ENCODE measurements at places on chromosomes 3 and 15.
A peak's percentile ranks its signal among the peaks of the same experiment; 100 is the strongest.

GRCh38 chr3:156630773-156631093, 43.7 kb upstream of the TIPARP start:
- H3K36me3 ChIP-seq, result no peaks in the 10 kb centered on the region
- no peak overlapping the region for H3K4me3 ChIP-seq
- no peak overlapping the region for H3K27ac ChIP-seq

- no peaks in the 10 kb centered on the region for H3K4me1 ChIP-seq
- no peak overlapping the region for H3K27ac ChIP-seq
- DNase-seq, result no peak
- H3K27me3 ChIP-seq, result no peaks in the 10 kb centered on the region
- no peaks in the 10 kb centered on the region for H3K36me3 ChIP-seq
Measured at GRCh38 chr3:180188512-180189309, 152.0 kb upstream of the PEX5L start.

GRCh38 chr15:31483053-31483985, 156.7 kb downstream of the KLF13 start:
- H3K4me1 ChIP-seq, result peaks cover 49% of the 10 kb centered on the region
- H3K4me3 ChIP-seq, result peak overlapping the region; percentile 57
- H3K27ac ChIP-seq, result peak overlapping the region; percentile 75
- H3K36me3 ChIP-seq, result no peaks in the 10 kb centered on the region
- no peaks in the 10 kb centered on the region for H3K27me3 ChIP-seq
- no peak for DNase-seq

DNA sequence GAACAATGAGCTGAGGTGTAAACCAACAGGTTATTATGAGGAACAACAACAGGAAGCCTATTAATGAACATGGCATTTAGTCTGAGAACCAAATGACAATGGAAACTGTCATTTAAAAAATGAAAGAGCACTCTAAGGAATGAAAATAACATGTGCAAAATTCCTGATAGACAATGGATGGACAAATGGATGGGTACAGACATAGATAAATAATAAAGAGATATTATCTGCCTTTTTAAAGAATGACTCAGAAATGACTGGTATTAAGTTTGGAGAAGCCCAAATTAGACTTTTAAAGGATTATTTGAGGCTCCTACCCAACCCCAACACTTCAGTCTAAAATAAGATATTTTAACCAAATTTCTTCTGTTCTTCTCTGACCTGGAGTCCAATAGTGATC, 650.5 kb upstream of the ZNF385D start:
- no peaks in the 10 kb centered on the region for H3K27me3 ChIP-seq
- H3K4me3 ChIP-seq, result no peak overlapping the region
- no peaks in the 10 kb centered on the region for H3K36me3 ChIP-seq
- H3K27ac ChIP-seq, result no peak overlapping the region
- DNase-seq, result no peak
- H3K4me1 ChIP-seq, result no peaks in the 10 kb centered on the region

DNA sequence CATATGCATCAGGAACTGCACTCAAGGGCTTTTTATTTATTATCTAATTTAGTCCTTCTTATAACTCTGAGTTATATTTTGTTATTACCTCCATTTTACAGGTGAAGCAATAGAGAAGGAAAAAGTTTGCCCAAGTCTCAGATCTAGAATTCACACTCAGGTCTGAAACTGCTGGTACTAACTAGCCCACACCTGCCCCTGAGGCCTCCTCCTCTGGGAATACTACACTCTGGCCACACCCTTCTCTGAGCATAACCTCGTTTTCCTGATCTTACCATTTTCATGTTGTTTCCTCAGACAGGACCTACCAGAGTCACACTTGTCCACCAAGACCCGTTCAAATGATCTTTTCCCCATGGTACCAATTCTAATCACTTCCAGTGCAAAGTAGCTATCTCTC, 94.1 kb upstream of the CHRM5 start:
- DNase-seq, result no peak
- H3K4me3 ChIP-seq, result no peak overlapping the region
- no peaks in the 10 kb centered on the region for H3K36me3 ChIP-seq

DNA sequence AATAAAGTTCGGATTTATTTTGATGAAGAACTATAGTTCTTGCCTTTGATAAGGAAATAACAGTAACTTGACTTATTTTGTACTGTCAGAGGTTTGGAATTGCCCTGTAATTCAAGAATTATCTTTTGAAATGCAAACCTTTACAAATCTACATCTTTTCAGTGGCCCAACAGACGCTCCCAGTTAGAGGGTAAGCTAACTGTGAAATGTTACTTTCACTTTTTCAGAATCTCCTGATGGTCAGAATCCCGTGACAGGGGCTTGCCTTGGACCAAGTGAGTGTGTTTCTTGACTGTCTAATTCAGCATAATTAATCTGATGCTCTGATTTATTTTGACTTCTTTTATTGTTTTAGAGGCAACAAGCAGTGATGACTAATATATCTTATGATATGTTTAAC, 262.5 kb downstream of the PLOD2 start:
- peaks cover 22% of the 10 kb centered on the region for H3K27me3 ChIP-seq
- no peak for DNase-seq
- H3K27ac ChIP-seq, result no peak overlapping the region
- H3K4me3 ChIP-seq, result no peak overlapping the region

DNA sequence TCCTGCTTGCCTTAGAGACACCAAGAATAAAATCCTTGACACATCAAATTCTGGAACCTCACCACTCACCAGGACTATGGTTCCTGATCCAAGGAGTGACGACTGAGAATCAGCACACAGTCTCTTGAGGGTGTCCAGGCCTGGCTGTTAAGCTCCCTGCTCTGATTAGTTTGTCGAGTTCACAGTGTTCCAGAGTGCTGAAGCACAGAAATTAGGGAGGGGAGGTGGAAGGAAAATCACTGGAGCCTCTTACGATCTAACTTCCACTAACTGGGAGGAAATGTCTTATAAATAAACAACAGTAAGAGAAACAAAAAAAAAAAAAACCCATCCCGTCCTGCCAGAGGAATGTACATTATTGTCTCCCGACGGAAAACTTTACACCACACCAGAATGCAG, 330.2 kb downstream of the TIGIT start:
- no peak for DNase-seq
- H3K36me3 ChIP-seq, result no peaks in the 10 kb centered on the region
- no peaks in the 10 kb centered on the region for H3K27me3 ChIP-seq

DNA sequence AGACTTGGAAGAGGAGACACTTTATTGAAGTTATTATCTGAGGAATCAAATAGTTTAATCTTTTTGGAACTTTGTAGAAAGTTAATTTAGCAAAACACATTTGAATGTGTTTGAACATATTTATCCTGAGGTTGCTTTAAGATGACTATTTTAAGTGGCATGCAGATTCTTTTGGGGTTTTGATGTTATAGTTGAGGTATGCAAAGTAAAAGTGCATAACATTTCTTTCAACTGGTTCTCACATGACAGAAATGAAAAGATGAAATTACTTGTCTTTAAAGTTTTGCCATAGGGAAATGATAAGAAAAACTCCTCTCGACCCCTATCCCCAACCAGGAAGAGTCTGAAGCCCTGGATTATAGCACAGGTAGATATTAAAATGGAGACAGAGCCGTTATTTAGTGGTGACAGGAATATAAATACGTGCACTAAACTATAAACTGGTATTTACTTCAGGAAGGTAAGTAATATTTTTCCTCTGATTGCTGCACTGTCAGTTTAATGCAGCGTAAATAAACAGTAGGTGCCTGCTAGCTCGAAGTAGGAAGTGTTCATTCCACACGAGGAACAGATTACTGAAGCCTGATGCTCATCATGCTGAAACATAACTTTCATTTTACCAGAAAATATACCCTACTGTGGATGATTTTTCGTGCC, 15.1 kb upstream of the SATB1 start:
- no peak overlapping the region for H3K27ac ChIP-seq
- no peak for DNase-seq
- H3K4me3 ChIP-seq, result no peak overlapping the region
- peaks cover 16% of the 10 kb centered on the region for H3K4me1 ChIP-seq

DNA sequence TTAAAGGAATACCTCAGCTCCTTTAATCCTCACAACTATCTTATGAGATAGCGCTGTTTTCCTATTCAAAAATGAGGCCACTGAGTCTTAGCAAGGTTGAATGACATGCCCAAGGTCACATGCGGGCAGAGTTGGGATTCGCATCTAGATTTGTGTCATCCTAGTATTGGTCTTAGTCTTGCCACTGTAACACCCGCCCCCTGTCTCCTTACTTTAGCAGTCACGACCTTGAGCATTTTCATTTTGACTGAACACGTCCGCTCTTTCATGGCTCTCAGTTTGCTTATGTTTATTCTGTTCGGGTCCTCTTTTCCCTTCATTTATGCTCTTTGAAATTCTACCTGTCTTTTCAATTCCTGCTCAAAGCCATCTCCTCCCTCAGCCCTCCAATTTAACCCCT, 112.5 kb upstream of the CADPS start:
- no peaks in the 10 kb centered on the region for H3K27me3 ChIP-seq
- H3K36me3 ChIP-seq, result no peaks in the 10 kb centered on the region
- no peaks in the 10 kb centered on the region for H3K4me1 ChIP-seq
- H3K4me3 ChIP-seq, result no peak overlapping the region
- DNase-seq, result no peak
- no peak overlapping the region for H3K27ac ChIP-seq

DNA sequence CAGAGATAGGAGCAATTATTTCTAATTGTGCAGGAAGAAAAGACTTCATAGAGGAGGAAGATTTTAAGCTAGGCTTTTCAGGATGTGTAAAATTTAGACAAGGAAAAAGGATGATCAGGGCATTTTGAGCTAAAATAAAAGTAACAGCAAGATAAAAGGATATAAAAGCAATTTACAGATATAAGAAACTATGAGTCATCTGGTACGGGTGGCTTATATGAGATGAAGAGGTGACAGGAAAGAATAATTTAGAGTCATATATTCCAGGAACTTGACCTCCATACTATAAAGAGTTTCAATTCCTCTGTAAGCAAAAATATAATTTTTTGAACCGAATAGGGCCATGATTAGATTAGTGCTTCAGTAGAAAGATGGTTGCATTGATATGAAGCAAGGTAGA, 273.7 kb downstream of the RBMS3 start:
- no peak for DNase-seq
- no peaks in the 10 kb centered on the region for H3K36me3 ChIP-seq
- H3K4me1 ChIP-seq, result no peaks in the 10 kb centered on the region
- no peaks in the 10 kb centered on the region for H3K27me3 ChIP-seq
- H3K27ac ChIP-seq, result no peak overlapping the region

DNA sequence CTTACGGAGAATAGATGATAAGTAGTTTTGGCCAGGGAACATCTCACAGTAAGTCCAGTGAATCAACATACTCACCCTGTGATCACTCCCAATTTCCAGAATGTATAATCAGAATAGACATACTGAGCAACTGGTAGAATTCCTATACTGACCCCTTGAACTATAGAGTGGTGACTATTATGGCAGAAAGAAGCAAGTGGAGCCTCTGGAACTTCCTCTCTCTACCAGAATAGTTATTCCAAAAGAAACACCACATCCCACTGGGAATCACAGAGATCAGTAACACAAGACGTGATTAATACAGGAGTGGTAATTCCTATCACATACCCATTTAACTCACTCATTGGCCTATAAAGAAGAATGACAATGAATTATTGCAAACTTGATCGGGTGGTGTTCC, 50.1 kb upstream of the TRIM42 start:
- H3K36me3 ChIP-seq, result no peaks in the 10 kb centered on the region
- no peak for DNase-seq
- no peaks in the 10 kb centered on the region for H3K4me1 ChIP-seq
- H3K4me3 ChIP-seq, result no peak overlapping the region
- H3K27me3 ChIP-seq, result no peaks in the 10 kb centered on the region
- no peak overlapping the region for H3K27ac ChIP-seq

DNA sequence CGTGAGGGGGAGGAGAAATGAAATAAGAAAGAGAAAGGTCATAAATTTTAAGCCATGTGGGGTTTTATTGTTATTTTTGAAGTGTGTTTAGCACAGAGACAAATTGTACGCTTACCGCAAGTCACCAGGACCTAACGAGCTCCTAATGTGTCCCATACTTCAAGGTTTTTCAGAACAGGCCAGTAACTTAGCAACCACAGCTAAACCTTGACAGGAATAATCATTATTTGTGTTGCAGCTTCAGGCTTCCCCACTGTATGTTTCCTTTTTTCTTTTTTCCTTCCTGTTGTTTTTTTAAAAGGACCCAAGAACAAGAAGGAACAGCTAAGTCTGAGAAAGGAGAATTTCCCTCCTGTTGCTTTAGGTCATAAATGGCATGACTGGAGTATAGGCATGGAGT, 160.8 kb downstream of the TUSC7 start:
- no peak for DNase-seq
- H3K4me1 ChIP-seq, result no peaks in the 10 kb centered on the region
- no peak overlapping the region for H3K27ac ChIP-seq
- H3K4me3 ChIP-seq, result no peak overlapping the region
- H3K27me3 ChIP-seq, result no peaks in the 10 kb centered on the region

DNA sequence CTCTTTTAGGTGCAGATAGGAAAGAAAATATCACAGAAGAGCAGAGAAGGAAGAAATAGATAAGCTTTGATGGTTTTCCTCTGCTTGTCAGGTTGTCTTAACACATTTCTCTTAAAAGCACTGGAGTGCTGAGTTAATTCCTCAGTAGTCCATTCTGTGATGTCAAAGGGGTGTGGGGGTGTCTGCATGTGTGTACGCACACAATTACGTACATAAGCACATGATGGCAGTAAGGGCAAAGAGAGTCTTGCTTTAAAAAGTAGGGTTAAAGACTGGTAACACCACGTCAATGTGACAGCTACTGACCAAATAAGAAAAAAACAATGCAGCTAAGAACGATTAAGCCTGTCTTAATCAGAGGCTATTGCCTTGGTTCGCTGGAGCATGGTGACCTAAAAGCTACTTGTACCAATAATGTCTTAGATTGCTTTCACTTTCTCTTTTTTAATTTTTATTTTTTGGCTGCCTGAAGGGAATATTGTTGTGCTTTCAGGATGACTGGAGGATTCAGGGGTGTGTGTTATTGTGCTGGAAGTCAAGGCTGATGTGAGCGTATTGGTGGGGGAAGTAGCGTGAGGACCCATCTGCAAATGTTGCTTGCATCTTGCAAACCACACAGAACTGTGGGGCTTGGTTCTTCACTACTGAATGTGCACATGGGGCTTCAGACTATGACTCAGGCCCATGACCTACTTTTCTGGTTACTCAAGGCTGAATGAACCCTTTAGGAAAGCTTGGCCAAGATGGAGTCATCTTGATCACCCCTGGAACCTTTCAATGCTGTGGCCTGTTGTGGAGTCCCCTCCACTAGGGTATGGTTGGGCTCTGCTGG, 417.8 kb upstream of the TPM1 start:
- no peak overlapping the region for H3K4me3 ChIP-seq
- H3K36me3 ChIP-seq, result no peaks in the 10 kb centered on the region
- H3K4me1 ChIP-seq, result no peaks in the 10 kb centered on the region

- no peaks in the 10 kb centered on the region for H3K27me3 ChIP-seq
- H3K27ac ChIP-seq, result no peak overlapping the region
- no peaks in the 10 kb centered on the region for H3K4me1 ChIP-seq
- DNase-seq, result no peak
- no peak overlapping the region for H3K4me3 ChIP-seq
- no peaks in the 10 kb centered on the region for H3K36me3 ChIP-seq
Measured at GRCh38 chr3:95356764-95357501, 1294.1 kb downstream of the NSUN3 start.
